Iris pigment epithelial cell (primary cell): ENCODE measurements at places on chromosomes 7 and 10.

- no peak for DNase-seq
Observed at GRCh38 chr7:144500225-144500624, 96.7 kb upstream of the NOBOX start.

GRCh38 chr10:79084972-79085597 is 16.3 kb downstream of the ZMIZ1 start:
- DNase-seq = no peak

DNA sequence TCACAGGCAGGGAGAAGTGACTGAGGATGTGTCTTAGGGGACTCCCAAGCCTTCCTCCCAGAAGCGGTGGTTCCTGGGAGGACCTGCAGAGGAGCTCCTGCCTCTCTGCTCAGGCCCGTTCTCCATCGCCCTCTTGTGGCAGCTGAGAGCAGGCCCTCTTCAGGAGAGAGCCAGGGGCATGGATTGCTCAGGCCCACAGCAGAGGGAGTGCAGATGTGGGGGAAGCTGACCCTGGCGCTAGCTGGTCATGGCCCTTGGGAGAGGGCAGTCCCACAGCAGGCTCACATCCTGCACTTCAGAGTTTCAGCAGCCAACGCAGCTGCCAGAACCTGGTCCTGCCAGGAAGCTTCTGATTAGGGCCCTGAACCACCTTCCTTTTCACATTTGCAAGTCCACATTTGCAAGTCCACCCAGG is 94.8 kb upstream of the TARP start:
- peak; percentile 77 for DNase-seq

GRCh38 chr7:138712652-138713051 is 11.5 kb upstream of the SVOPL start:
- DNase-seq = no peak
